Cerebellar nuclear complex (tissue), 1 donor: ENCODE measurements at places on chromosomes 12 and 14.

- no peak for DNase-seq
Observed at GRCh38 chr12:47391566-47391965, 311.8 kb upstream of the AMIGO2 start.

GRCh38 chr14:65957631-65958205 lies 528.5 kb upstream of the CCDC196 start:
- DNase-seq = no peak

GRCh38 chr14:74962493-74962892 lies 7.1 kb upstream of the PGF start:
- no peak for DNase-seq

- no peak for DNase-seq
Observed at GRCh38 chr12:28708918-28709371, 440.1 kb upstream of the FAR2 start.

DNA sequence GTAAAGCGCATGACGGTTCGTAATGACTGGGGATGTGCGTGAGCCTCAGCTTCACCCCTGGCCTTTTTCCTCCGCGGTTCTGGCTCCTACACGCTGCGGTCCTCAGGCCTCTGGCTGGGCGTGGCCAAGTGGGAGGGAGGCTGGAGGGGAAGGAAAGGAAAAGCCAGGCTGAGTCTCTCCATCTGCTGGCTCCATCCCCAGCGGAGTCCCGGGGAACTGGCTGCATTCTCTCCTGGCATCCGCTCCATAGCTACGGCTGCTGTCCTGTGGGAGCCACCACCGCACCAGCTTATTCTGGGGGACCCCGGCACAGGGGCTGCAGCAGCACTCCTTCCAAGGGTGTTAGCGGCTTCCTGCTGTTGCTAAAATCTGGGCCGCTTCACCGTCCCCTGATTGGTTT lies 68.2 kb upstream of the SLC24A4 start:
- DNase-seq = peak; percentile 26

- no peak for DNase-seq
Observed at GRCh38 chr12:40802656-40803055, 110.4 kb downstream of the CNTN1 start.

DNA sequence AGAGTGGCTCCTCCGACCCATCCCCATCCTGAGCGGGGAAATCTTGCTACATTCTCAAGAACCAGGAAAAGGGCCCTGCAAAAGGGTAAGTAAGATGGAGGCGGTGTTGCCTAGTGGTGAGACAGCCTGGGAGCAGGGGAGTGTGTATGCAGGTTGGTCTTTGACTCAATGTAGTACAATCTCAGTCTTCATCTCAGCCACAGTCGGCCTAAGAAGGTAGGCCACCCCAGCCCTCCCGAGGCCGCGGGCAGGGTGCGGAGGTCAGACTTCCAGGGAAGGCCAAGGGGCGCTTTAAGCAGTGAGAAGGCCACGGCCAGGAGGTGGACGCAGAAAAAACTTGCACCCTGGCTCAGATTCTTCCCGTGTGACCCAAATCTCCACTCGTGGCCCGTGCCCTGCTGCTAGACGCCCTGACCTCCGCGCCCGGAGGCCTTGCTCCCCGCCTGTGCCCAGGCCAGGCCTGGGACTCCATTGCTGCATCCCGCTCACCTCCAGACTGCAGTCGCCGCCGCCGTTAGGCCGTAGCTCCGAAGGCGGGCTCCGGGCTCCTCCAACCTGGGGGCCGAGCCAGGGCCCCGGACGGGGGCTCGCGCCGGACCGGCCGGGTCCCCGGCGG lies 435 bp downstream of the FOXM1 start:
- no peak for DNase-seq

DNA sequence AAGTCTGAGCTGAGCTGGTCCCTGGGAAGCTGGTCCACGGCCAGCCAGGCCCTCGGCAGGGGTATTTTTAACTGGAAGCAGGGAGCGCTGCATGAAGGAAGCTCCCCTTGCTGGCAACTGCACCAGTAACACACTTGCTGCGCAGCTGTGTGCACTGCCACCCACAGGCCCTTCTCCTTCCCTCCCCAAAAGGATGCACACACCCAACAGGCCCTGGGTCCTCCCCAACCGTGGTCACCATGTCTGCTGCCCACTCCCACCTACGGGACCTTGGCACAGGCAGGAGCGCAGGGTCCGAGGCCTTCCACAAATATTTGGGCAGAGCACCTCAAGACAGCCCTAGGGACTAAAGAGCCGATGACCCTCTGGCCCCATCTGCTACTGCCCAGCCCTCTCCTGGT lies 157.0 kb upstream of the PRMT8 start:
- no peak for DNase-seq

DNA sequence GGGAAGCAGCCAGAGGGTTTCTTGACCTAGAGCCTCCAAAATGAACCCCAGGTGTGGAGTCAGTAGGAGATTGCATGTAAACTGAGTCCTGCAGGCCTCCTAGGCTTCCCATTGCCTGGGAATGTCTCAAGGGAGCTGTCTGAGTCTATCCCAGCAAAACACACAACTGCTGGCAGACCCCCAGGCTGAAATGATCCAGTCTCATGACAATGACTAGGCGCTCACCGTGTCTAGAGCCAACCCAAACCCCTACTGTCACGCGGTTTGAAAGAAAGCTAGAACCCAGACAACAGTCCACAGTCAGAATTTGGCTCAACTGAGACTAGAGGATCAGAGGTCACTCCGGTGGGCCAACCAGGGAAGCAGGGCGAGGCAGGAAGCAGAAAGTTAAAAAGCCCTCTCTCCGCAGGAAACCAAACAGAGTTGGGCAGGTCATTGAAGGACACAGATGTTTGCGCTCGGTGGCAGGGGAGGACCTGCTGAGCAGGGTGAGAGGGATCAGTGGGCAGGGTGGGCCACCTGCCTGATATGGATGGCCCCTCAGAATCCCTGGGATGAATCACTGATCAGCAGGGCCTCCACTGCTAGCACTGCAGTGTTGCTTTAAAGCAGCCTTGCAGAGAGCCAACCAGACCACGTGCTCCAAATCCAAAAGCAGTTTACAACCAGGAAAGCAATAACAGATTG lies 23.8 kb downstream of the ACTN1 start:
- no peak for DNase-seq

DNA sequence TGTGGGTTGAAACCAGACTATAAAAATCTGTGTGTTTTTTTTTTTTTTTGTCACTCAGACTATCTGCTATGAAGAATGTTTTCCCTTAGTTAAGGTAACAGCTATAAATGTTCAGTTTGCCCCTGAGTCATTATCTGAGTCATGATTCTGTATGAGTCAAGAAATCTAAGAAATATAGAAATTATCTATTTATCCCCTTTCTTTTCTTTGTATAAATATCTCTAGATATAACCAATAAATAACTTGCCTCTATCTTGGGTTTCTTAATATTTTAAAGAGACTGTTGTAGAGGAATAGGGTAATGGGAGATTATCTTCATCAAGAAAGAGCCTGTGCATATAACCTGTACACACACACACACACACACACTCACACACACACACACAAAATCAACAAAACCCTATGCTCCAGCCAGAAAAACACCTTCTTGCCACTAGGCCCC lies 161.7 kb upstream of the EEA1 start:
- no peak for DNase-seq

DNA sequence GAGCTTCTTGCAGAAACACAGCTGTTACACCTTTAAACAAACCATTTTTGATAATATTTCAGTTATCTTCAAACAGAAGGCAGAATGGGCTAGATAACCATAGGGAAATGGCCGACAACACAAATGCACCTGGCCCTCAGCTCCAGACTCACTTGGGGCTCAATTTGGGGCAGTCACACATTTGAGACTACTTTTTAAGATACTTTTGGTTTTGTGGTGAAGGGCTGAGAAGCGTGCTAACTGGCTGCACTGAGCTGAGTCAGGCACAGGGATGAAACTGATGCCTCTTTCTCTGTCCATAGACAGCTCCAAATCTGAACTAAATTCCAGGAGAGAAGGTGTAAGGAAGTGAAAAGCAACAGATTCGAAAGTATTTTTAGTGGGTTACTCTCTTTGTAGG lies 18.5 kb upstream of the GRIP1 start:
- no peak for DNase-seq

- DNase-seq = no peak
Observed at GRCh38 chr12:29653286-29653685, 130.5 kb downstream of the TMTC1 start.

DNA sequence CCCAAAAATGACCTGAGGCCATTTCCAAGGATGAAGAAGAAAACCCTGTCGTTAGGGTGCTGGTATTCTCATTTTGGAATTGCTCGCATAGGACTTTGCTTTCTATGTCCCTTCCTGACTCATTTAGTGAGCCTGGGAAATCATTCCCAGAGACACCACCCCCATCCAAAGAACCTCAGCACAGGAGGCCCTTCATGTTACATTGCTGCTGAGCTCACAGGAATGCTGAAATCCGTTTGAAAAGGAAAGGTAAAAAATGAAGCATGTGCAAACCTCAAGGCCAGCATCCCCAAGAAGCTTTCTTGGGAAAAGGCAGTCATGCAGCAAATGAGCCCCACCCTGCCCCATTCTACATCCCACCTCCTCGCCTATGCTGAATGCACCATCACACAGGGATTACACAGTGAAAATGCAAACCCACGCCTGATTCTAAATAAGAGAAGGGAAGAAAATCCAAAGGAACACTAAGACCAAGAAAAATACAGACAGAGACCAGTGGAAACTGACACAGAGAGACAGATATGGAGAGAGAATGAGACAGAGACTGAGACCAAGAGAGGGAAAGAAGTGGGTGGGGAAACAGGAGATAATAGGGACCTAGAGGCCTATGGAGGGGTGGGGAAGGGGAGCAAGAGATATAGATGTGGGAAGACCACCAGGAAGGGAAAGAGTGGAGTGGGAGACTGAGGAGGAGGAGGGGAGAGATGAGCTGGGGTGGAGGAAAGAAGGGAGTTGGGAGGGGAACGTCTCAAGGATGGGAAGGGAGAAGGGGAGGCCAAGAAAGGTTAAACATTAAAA lies 33.5 kb downstream of the NIN start:
- DNase-seq = no peak

DNA sequence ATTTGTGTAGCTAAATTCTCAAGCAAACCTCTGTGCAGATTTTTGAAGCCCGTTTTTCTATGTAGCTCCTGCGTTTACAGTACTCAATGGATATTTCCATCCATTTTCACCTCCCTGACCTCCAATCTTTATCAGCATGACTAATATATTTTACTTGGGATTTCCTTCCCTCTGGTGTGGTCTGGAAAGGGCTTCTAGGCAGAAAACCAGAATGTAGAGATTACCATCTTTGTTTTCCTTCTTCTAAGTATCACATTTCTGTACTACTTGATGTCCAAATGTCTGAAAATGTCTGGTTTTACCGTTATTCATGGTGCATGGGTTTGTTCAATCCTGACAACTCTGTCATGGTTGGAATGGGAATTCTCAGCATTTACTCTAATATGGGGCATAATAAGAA lies 907.6 kb upstream of the FLRT2 start:
- DNase-seq = no peak

GRCh38 chr12:24921251-24922038 lies 27.5 kb downstream of the BCAT1 start:
- DNase-seq = no peak

GRCh38 chr12:23290627-23291330 lies 658.7 kb downstream of the SOX5 start:
- DNase-seq = no peak

DNA sequence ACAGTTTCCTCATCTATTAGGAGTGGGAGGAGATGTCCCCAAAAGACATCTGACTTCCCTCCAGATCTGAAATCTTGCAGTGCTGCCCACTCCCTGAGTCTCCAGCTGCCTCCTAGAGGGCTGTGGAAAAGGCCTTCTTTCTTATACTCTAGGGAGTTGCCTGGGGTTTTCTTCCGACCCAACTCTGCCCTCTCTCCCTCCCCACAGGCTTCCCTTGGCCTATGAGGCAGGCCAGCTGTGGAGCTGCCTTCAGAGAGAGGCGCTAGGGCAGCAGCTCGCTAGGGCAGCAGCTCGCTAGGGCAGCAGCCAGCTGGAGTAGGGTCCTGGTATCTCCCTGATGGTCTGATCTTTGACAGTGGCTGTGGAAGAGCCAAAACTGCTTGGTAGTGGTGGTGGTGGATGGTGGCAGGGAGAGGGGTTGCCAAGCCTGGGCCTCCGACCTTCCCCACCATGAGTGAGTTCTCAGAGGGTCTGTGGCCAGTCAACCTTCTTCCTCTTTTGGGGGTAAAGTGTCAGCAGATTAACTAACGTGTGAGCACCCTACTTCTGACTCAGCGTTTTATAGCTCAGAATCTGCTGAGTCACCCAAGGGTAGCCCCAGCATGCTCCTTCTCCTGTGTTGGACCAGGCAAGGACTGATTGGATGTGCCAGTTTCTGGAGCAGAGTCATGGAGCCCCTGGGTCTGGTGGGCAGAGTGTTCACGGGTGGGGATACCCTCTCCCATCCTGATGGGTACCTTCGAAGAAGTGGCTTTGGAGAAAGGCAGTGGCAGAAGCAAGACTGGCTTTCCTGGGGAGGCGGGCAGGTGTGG lies 2.3 kb downstream of the SLC48A1 start:
- no peak for DNase-seq

DNA sequence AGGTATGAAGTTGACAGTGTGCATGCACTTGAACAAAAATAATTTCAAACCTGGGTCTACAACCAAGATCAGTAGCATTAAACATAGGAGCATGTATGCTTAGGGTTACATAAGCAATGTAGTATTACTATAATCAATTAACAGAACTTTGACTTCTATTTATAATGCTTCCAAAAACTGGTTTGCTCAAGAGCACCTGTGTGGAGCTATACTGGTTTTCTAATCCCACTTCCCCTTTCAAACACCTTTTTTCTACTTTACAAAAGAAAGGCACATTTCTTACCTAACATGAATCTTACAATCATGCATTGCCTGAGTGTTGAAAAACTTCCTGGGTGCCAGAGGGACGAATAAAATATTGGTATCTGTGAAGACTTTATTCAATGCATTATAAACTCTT lies 72.7 kb downstream of the EFCAB11 start:
- no peak for DNase-seq

GRCh38 chr12:117738233-117738632 lies 230.6 kb downstream of the KSR2 start:
- DNase-seq = no peak

DNA sequence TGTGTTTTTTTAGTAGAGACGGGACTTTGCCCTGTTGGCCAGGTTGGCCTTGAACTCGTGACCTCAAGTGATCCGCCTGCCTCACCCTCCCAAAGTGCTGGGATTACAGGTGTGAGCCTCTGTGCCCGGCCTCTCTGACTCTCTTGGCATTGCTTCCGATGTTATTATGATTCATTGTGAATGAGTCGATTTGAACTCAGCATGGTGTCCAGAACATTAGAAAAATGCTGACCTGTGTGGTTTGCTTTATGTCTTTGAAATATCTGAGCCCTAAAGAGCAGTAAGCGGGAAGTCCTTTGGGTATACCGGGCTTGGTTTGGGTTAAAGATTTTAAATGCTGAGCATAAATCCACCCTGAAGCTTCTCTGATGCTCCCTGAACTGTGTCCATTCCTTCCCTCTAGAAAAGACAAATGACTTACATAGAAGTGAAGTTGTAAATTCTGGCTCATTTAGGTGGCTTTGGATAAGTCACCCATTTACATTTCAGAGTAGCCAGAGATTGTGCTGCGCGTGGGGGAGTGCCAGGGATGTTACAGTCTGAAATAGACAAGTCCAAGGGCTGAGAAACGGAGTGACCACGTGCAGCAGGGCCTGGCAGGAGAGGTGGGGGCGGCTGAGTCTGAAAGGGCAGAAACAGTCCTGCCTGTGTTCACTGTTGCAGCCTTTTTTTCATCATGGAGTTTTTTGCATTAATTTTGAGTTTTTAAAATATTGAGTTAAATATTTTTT lies 39.6 kb downstream of the SLC15A4 start:
- DNase-seq = no peak
